Suppressor macrophage (primary cell): ENCODE measurements at places on chromosomes 5 and 9.

GRCh38 chr9:136669791-136670464 lies 7.2 kb downstream of the EGFL7 start:
- no peak for DNase-seq

- DNase-seq, result no peak
Measured at GRCh38 chr9:95910023-95910707, 34.7 kb downstream of the ERCC6L2 start.

GRCh38 chr9:80560976-80561375 lies 989.2 kb downstream of the TLE4 start:
- no peak for DNase-seq

DNA sequence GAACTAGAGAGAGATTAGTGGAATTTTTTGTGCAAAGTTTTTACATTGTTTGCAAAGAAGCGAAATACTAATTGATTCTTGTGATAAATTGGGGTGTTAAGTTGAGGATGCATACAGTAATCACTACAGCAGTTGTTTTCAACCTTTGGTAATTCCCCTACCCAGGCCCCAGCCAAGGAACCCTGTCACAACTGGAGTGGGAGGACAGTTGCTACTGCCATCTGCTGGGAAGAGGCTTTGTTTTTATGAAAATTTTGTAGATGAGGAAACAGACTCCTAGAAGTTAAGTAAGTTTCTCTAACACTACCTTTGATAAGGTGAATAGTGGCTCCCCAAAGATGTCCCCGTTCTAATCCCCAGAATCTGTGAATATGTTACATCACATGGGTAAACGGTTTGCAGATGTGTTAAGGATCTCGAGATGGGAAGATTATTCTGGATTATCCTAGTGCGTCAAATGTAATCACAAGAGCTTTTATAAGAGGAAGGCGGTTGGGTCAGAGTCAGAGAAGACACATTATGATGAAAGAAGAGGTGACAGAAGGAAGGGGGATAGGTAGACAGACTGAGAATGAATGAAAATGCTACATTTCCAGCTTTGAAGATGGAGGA lies 34.0 kb upstream of the PPP1R2B start:
- DNase-seq, result peak; percentile 10
